ENCODE measurements at places on chromosomes 4 and X.

GRCh38 chr4:143407888-143408287 lies 71.2 kb downstream of the GAB1 start:
- no peak for DNase-seq

DNA sequence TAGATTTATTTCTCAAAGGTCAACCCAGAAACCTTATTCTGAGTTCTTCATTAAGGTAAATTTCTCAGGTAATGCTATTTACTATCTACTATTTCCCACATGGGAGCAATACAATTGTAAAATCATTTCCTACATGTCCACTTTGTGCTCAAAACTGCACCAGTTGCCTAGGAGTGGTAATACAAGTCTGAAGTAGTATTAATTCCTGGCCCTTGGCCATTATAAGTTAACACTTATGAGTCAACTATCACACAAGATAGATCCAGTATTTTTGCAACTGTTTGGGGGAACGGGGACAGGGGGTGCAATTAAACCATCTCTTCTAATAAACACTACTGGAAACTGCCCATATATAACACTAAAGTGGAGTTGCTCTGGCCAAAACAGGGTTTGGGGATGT lies 48.9 kb downstream of the ACSL4 start:
- DNase-seq: no peak

- DNase-seq: no peak
These were observed 58.5 kb downstream of the STARD8 start for GRCh38 chrX:68705986-68706385.

DNA sequence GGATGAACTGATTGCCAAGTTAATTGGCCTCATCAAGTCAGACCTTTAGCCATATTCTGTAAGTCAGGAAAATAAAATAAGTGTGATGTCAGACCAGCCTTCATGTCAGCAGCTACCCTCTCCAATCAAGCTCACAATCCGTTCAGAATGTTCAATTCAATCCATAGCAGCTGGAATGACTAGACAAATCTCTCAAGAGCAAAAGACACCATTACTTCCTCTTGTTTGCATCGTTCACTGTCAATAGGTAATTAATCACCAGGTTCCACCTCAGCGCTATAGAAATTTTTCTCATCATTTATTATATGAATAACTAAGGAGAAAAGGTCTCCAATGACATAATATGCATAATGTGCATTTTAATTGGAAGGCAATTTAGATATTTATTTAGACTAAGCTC lies 321.0 kb upstream of the GRIA3 start:
- DNase-seq: no peak

GRCh38 chrX:133985164-133985966 lies at the start of gene GPC3:
TSS of gene GPC3 (minus strand) at chrX:133985594.
- DNase-seq: no peak

DNA sequence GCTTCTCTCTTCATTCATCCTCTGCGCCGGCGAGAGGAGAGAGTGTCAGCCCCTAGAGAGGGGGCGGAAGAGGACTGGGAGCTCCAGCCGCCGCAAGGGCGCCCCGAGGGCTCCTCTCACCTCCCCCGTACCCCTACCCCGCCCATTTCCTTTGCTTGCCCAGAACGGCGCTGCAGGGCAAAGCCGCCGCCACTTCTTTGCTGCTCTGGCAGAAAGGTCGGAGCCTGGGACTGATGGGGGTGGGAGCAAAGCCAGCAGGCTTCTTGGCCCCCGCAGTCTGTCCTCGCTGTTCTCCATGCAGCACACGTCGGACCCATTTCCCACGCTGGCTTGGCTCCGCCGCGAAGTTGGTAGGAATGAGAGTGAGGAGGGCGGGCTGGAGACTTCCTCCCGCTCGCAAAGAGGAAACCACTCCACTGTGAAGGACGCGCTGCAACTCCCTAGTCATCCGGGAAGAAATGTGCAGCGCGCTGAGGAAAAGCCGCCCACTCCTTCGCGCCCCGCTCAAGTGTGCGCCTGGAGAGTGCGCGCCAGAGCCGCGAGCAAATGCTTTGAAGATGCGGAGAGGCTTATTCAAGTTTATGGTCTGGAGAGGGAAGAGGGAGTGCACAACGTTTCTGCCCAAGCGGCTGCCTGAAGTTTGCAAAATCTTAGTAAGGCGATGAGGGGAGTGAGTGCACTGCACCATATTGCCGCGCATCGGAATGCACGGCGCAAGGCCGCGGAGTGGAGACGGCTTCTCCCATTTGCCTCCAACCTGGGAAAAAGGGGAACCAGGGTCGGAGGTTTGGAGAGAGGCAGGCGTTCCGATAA lies 2.8 kb upstream of the PCDH7 start:
- no peak for DNase-seq

DNA sequence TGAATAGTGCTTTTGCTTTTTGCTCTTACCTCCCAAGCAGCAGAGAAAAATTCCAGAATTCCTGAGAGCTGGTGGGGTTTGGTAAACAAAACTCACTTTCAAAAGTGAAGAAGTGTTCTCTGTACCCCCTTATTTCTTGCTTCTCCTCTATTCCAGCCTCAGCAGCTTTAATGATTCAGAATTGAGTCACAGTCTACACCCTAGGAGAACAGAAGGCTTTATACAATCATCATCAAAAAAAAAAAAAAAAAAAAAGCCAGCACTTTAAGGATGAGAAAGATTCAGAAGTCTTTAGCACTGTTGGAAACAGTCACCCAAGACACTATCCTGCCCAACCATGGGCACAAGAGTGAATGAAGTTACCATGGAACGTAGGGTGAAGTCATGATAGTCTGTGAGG lies 1583.1 kb upstream of the PCDH10 start:
- DNase-seq: no peak

- DNase-seq: no peak
These were observed 177.7 kb downstream of the CRLF2 start for GRCh38 chrX:1034717-1035116.

GRCh38 chrX:63424063-63424462 lies 72.9 kb upstream of the SPIN4 start:
- DNase-seq: no peak

DNA sequence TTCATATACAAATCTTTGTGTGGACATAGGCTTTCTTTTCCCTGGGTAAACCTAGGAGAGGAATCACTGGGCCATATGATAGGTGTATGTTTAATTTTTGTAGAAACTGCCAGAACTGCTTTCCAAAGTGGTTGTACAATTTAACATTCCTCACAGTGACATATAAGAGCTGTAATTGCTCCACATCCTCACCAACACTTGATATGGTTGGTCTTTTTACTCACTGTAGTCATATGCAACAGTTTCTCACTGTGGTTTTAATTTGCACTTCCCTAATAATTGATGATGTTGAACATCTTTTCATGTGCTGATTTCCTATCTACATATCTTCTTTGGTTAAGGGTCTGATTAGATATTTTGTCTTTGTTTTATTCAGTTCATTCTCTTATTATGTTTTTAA lies 24.5 kb upstream of the PAPSS1 start:
- DNase-seq: no peak

DNA sequence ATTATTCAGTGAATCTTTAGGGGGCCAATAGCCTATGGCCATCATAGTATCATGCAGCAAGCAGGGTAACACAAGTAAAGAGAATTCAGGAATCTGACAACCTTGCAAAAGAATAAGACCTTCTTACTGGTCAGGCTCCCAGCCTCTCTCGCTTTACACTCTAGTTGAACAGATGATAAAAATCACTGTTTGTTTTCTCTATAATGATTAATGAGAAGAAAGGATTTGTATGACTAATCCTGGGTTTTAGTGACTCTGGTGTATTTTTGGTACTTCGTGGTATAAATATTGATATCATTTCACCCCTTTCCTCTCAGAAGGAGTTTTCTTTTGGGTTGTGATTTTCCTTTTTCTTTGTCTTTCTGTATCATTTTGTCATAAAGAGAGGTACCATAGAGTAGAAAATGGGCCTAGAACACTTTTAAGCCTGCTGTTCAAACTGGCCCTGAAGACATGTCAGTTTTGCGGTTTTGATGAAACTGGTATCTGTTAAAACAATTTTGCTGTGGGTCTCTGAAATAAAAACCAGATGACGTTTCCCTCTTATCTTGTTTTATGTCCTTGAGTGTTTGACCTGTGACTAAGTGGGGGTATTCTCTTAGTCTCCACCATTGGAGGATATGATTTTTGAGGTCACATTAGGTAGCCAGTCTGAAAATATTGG lies 294.9 kb upstream of the TBX22 start:
- no peak for DNase-seq

- DNase-seq: no peak
These were observed 1.3 kb downstream of the TACC3 start for GRCh38 chr4:1722551-1723118.

- DNase-seq: no peak
These were observed 171.1 kb downstream of the PDGFC start for GRCh38 chr4:156800463-156800862.

GRCh38 chr4:1206299-1207156 lies 34.1 kb upstream of the SPON2 start:
- no peak for DNase-seq

DNA sequence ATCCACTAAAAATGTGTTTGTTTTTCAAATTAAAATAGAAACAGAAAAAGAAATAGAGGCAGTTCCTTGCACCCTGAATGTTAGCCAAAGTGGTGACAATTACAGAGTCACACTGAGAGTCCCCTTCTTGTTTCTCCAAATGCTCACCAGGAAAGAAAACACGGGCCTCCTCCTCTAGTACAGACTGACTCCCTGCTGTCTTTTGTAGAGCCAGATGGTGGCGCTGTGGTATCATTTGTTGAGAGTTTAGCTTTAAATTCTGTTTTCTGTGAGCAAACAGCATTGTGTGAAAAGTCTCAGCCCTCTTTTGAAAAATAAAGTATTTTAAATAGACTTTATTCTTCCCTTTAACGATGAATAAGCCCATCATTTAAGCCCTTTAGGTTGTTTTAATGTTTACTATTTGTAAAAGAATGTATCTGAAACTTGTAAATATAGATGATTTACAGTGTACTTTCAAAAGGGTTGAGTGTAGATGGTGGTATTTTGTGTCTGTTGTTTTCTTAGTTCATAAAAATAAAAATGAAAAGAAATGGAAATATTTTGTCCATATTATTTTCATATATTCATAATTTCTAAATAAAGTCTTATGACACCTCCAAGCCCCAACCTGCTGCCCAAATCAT lies 36.9 kb upstream of the ATOH1 start:
- DNase-seq: peak; percentile 55

- DNase-seq: no peak
These were observed 109.8 kb downstream of the AMMECR1 start for GRCh38 chrX:110208092-110208491.

DNA sequence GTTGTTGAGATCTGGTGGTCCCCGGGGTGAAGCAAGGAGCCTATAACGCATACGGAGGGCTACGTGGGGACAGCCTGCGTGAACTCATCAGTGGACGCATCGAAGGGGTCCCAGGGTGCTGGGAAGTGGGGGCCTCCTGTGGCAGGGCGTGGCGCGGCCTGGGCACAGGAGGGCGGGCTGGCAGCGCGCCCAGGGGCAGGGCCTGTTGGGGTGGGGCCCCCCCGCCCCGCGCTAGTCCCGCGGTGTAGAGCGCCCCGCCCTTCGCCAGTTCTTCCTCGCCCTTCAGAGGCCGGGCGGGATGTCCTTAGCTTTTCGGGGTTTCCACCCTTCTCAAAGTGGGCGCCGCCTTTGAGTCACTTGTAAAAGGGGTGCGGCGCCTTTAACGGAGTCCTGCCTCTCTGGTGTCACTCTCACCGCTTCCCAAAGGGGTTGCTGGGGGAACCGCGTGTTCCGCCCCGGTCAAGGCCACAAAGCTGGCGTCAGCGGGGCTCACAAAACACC lies 632 bp downstream of the PLP2 start:
- DNase-seq: no peak

DNA sequence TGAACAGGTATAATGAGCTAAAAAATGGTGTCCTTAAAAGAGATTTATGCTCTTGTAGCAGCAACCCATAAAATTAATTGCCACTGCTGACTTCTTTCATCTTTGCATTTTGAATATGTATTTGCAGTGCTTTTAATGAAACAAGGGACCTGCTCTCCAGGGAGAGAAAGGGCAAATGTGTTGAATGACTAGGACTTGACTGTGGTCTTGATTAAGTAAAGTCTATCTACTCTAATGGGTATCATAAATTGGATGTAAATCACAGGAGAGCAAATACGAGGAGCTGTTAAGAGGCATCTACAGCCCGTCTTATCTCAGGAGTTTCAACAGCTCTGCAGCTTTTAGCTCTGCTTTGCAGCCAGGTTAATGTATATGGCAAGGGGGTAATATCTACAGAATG lies 216.4 kb downstream of the PALLD start:
- no peak for DNase-seq

DNA sequence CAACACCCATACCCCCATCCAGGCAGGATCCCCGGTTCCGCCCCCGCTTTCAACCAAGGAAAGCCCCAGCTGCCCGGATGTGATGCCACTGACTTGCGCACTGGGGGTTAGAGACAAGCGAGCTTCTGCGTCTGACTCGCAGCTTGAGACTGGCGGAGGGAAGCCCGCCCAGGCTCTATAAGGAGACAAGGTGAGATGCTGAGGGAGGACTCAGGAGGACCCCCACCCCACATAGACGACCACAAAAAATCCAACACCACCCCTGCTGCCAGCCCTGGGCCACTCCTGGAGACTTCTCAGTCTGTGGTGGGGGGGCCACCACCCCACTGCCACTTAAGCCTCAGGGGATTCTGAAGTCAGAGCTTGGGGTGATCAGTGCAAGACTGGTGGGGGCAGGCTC lies at the start of gene MAGEA4:
TSS of gene MAGEA4 (plus strand) at position 110 of the 400 bp plus-strand sequence. CDS start 10,776 bp downstream, outside the sequence.
- no peak for DNase-seq

DNA sequence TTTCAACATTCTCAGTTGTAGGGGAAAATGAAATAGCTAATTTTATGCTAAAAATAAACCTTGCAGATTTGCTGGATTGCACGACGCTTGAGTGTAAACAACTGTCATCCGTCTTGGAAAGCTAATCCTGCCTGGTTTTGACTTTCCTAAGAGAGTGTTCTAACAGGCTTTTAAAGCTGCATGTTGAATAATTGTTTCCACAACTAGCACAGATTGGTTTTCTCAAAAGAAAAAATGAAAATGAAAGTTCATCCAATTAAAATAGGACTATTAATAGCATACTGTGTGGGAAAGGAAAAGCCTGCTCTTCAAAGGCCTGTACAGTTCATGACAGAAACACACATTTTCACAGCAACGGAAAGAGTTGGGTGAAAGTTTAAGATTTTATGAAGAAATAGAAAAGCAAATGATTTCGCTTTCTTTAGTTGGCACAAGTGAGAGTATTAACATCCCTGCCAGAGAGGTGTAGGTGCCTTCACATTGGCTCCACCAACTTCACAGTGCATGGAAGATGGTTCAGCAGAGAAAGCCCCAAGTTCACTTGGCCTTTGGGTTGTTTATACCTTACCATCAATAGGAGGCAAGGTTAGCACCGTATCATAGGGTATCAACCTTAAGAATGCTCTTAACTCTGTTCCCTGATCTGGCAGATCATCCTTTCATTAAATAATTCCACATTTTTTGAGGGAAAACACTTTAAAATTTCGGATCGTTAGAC lies 140.0 kb upstream of the GUCY1A1 start:
- DNase-seq: peak; percentile 58

DNA sequence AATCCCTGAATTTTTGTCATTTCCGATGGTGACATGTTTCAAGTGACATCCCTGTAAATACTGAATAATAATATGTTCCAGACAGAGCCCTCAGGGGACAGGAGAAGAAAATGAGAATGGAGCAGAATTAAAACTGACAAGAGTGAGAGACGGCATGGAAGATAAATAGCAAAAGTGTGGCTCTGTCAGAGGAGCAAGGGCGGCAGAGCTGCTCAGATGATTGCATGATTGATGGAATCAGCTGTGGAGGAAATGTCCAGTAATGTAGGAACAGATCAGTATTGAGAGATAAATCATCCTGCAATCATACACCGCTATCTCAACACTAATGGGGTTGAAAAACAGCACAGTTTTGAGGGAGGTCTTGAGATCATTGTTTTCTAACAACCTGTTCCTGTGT lies 350.3 kb downstream of the STIM2 start:
- DNase-seq: no peak
